Fibroblast of skin of left quadriceps (primary cell): ENCODE measurements at places on chromosomes 11 and 22.
A peak's percentile ranks its signal among the peaks of the same experiment; 100 is the strongest.

DNA sequence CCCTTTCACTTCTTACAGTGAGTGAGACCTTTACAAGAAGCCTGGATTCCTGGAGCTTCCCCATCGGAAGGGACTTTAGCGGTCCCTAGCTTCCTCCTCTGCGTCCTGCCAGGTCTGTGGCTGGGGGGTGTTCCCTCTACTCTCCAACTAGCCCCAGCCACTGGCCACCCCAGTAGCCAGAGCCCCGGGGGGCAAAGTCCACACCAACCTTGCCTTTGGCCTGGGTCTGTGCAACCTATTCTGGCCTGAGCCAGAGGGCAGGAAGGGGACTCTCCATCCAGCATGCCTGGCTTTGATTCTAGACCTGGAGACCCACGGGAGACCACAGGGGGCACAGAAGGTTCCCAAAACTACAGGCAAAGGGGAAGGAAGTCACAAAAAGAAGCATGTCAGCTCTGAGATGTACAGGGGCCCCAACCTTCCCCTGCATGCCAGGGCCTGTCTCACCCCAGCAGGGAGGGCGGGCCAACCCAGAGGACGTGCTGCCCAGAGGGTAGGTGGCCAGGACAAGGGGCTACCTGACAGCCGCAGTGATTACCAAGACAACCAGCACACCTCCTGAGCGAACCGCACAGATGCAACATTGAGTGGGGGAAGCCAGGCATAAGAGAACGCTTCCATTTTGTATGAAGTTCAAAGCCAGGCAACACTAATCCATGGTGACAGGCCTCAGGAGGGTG lies 52.4 kb downstream of the DSCAML1 start:
- DNase-seq, result no peak

- DNase-seq, result peak; percentile 42
Measured at GRCh38 chr22:28600546-28601143, 79.0 kb downstream of the TTC28 start.

DNA sequence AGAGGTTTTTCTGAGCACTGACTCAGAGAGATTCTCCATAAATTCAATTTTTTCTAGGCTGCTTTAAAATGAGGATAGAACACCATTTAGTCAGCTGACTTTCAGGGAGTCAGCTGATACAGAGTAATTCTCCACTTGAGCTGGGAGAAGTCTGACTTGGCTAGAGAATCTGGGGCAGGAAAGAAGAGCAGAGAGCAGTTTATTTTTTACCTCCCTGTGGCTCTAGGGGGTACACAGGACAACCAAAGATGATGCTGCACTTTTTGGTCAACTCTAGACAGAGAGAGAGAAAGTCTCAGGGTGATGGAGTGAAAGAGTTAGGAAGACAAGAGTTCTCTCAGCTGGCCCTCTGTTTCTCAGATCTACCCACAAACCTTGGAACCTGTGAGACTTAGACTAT lies 67.3 kb upstream of the EED start:
- no peak for DNase-seq

DNA sequence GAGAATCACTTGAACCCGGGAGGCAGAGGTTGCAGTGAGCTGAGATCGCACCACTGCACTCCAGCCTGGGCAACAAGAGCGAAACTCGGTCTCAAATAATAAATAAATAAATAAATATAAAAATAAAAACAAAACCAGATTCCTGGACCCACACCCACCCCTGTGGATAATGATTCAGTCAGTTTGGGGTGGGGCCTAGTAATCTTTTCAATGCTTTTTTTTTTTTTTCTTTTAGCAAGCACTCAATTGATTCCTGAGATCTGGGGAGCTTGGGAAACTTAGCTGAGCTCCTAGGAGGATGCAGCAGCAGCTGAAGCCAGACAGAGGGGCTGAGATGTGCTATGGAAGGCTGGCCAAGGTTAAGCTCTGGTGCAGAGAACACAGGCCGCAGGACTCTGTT lies 4.6 kb upstream of the PC start:
- DNase-seq, result no peak

DNA sequence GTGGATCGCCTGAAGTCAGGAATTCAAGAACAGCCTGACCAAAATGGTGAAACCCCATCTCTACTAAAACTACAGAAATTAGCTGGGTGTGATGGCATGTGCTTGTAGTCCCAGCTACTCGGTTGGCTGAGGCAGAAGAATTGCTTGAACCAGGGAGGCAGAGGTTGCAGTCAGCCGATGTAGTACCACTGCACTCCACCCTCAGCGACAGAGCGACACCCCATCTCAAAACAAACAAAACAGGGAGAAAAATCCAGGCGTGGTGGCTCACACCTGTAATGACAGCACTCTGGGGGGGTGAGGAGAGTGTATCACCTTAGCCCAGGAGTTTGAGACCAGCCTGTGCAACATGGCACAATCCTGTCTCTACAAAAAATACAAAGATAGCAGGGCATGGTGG lies 802.3 kb upstream of the ARHGAP42 start:
- no peak for DNase-seq

- no peak for DNase-seq
Measured at GRCh38 chr11:120501976-120502755, 9.4 kb upstream of the GRIK4 start.
